ENCODE measurements at places on chromosomes 5 and 9.

DNA sequence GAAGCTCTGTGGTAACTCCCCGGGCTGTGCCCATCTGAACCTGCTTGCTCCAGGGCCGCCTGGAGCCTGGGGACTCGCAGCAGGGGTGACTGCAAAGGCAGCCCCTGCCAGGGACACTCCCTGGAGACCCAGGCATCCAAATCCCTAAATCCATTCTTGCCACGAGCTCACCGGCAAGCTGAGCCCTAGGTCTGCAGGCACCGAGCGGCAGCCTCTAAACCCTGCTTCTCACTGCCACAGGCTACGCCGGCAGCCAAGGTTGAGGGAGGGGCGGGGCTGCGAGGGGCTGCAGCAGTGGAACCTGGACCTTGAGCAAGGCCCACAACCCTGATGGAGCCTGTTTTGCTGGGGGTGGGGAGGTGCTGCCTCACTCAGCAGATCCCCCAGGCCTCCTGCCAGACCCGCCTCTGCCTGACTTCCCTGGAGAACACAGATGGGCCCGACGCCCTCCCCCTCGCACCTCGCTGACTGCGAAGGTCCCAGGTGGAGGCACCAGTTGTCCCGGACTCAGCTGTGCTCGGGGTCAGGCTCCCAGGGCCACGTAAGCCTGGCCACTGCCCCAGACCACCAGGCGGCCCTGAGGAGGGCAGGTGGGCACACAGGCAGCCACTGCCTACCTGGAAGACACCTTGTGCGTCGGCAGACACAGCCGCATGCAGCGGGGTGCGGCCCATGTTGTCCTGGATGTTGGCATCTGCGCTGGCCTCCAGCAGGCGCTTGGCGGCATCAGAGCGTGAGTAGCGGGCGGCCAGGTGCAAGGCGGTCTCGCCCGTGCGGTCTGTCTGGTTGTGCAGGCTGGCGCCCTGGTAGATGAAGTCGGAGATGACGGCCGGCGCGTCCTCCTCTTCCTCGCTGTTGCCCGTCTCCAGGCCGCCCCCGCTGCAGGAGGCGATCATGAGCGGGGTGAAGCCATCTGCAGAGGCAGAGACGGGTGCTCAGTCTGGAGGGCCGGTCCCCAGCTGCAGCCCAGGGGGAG is 17.4 kb upstream of the SEC16A start:
- no peak for DNase-seq

- DNase-seq = peak; percentile 10
Measured at GRCh38 chr9:26326563-26326962, 566.0 kb downstream of the CAAP1 start.

- no peak for DNase-seq
Measured at GRCh38 chr9:86585422-86586143, 231.4 kb upstream of the TUT7 start.

- no peak for DNase-seq
Measured at GRCh38 chr9:135053133-135053532, 34.3 kb upstream of the OLFM1 start.

GRCh38 chr5:171728686-171729085 is 56.9 kb upstream of the SMIM23 start:
- DNase-seq = no peak

DNA sequence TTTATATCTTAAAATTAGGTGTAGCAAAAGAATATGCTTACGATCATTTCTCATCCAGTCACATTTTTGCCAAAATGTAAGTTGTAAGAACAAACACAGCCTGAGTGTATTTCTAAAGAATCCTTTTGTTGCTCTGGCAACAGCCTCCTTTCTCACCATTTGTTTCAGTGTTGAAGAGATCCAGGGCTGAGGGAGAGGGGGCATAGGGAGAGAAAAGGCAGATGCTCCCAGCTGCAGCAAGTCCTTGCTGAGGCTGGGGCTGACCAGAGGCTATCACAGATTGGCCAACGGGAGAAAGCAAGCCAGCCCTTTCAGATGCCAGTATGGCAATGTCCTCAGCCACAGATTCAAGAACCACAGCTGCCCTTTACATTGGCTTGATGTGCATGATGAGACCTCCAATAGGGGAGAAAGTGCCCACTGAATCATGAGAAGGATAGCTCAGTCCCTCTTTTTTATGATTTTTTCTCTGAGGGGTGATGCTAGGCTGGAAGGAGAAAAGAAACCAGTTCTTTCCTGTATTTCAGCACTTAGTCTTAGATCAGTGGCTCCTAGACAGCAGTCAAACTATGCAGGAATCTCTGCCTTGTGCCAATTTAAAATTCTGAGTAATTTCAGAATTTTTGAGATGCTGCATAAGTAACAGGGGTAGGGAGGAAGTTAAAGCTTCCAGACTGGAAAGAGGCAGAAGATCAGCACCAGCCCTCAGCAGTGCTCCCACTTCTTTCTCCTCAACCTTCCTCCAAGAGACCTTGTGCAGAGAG is 142.1 kb downstream of the LHFPL2 start:
- DNase-seq = no peak

DNA sequence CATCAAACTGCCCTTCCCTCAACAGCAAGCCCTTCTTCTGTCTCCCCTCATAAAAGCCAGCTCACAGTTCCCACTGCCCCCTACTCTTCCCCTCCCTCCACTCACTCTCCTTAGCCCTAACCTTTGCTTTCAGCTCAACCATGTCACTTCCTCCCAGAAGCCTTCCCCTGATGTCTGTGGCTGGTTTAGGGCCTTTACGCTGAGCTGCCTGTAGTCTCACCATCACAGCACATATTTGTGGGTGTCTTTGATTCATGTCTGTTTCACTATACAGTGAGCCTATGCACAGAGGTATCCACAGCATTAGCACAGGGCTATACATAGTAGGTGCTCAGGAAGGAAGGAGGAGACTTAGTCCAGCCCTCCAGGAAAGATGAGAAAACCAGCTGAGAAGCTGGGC is 34.7 kb downstream of the C9orf50 start:
- peak; percentile 43 for DNase-seq

DNA sequence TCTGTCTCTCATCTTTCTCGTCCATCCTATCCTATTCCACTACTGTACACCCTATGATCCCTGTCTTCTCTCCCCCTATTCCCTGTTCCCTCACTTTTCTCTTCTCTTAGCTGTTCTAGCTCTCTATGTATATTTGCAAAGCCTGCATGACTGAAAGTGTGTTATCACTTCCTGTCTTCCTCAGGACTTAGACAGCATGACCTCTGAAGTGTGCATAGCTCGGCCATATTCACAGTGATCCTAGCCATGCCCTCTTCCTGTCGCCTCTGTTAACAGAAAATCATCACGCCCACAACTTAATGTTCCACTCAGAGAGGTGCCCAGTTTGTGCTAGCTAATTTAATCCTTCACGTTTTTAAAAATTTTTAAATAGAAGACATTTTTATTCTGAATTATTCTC is 35.8 kb upstream of the CDH6 start:
- DNase-seq = no peak

GRCh38 chr9:88922091-88922490 is 69.2 kb upstream of the S1PR3 start:
- peak; percentile 83 for DNase-seq

DNA sequence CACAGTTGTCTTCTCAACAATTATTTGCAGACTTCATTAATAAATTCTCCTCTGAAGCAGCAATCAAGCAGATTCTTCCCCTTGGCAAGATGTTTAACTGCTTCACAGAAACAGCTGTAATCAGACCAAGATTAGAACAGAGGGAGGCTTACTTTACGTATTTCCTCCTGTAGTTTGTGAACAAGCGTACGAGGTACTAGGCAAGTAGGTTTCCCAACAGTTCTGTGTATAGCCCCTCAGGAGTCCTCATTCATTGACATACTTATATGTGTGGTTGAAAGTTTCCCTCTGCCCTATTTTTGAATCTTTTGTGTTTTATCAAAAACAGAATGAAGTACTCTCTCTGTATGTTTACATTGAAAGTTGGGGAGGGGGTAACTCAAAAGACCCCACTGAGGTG is 128.0 kb downstream of the SPATA31D1 start:
- no peak for DNase-seq

DNA sequence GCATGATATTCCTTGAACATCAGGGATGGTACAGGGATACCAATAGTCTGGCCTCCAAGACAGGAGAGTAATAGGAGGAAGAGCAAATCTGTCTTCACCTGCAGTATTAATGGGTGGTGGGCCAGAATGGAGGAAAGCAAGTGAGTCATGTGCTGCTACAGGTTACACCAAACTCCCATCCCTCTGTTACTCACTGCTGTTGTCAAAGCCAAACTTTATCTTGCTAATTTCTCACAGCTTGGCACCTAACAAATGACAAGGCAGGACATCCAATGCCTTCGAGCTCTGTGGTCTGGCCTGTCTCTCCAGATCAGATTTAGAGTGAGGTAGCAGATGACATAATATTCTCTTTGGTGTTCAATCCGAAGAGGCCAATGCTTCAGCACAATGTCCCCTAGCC is 26.8 kb downstream of the PLAC8L1 start:
- DNase-seq = no peak

DNA sequence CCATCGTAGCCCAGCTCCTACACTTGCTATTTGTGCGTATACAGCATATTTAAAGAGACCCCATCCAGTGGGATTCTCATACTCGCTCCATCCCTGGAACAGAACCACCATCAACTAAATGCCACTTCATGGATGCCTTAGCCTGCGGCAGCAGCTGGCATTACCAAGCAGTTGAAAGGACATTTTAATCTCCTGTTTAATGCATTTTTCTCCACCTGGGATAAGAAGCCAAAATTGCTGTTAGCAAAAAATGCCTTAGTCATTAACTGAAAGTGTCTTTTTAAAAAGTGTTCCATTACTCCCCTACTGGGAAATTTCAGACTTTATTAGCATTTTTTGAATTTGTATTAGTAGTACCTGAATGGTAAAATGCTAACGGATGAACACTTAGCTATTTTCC is 662.6 kb upstream of the MEF2C start:
- DNase-seq = no peak

- DNase-seq = no peak
Measured at GRCh38 chr9:78218890-78219289, 17.0 kb upstream of the CEP78 start.

GRCh38 chr5:74717596-74717995 is 32.6 kb downstream of the HEXB start:
- DNase-seq = no peak

Measured in activated CD4-positive, alpha-beta T cell treated with anti-CD3 and anti-CD28 coated beads, Interleukin-2, amount 10 ng/mL, durations not matched to agents 7 days and 5 days (primary cell).